ENCODE measurements at places on chromosomes 11 and 22.
A peak's percentile ranks its signal among the peaks of the same experiment; 100 is the strongest.

DNA sequence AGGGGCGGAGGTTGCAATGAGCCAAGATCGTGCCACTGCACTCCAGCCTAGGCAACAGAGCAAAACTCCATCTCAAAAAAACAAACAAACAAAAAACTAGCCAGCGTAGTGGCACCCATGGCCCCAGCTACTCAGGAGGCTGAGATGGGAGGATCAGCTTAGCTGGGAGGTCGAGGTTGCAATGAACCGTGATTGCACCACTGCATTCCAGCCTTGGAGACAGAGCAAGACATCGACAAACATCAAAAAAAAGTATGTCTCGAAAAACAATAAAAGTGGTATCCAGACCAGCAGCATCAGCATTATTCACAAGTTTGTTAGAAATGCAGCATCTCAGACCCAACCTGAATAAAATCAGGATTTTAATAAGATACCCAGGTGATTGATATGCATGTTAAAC is 6.2 kb upstream of the MAPK1 start:
- DNase-seq: no peak

- DNase-seq: peak; percentile 84
Measured at GRCh38 chr11:9506489-9507276, 45.9 kb downstream of the ZNF143 start.

- DNase-seq: no peak
Measured at GRCh38 chr11:107851704-107852310, 6.8 kb downstream of the SLC35F2 start.

- no peak for DNase-seq
Measured at GRCh38 chr22:17910561-17911311, 113.6 kb downstream of the MICAL3 start.
